Left cardiac atrium (tissue), 4 donors: ENCODE measurements at places on chromosomes 1 and 21. TPM values are rescaled to one million over a fixed set of nuclear protein-coding genes. Genes with fewer than 3 reads are reported as not detected.
A peak's percentile ranks its signal among the peaks of the same experiment; 100 is the strongest.

DNA sequence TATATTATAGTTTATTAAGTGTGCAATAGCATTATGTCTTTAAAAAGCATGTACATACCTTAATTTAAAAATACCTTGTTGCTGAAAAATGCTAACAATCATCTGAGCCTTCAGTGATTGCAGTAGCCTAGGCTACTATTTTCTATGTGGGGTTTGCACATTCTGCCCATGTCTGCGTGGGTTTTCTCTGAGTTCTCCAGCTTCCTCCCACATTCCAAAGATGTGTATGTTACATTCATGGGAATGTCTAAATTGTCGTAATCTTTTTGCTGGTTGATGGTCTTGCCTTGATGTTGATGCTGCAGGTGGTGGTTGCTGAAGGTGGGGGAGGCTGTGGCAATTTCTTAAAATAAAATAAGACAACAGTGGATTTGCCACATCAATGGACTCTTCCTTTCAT lies 12.5 kb downstream of the AADACL3 start:
- DNase-seq: no peak

- DNase-seq: no peak
Measured at GRCh38 chr21:41627428-41627827, 119.5 kb upstream of the TMPRSS2 start.

The NPR1 gene
- 28.5 TPM for total RNA-seq

The NRAS gene
- total RNA-seq: 17.4 TPM

DNA sequence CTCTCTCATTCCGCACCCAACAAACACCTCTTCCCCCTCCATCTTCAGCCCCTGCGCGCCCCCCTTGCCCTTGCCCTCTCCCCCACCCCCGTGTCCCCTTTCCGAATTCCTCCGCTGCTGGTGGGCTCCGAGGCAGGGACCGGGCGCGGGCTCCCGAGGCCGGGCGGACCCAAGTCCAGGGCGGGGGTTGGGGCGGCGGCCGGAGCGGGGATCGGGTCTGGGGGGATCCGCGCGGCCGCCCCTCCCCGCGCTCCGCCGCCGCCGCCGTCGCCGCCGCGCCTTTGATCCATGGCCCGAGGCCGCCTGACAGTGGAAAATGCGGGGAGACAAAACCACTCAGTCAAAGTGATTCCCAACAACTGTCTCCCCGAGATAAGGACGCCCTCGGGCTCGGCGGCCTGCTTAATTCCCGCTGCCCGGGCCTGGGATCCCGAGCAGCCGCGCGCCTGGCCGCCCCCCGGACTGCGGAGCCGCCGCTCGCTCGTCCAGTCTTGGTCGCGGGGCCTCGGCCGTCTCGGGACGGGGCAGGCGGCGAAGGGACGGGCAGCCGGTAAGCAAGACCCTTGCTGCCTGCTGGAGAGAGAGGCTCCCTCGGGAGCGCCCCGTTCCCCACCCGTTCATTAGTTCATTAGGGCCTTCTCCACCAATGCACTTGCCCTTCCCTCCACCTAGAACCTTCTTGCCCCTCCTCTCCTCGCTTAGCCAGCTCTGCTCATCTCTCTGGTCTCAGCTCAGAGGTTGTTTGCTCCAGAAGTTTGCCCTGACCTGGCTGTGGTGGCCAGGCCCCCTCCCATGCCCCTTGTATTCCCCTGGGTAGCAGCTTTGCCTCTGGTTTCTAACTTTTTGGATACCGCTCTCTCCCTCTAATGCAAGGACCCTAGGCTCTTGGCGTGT lies 86.4 kb downstream of the PAX7 start:
- no peak for DNase-seq

The MFAP2 gene
- total RNA-seq: 7.9 TPM

DNA sequence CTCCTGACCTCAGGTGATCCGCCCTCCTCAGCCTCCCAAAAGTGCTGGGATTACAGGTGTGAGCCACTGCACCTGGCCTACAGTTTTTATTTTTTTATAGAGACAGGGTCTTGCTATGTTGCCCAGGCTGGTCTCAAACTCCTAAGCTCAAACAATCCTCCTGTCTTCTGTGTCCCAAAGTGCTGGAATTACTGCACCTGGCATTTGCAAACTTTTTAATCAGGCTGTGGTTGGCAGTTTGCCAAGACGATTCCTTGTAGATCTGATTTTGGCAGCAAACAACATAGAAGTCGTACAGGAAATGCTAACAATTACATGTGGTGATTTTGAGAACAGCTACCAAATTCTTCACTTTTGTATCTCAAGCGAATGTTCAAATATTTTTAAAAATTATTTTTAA lies 10.1 kb downstream of the RBP7 start:
- peak; percentile 28 for DNase-seq

GRCh38 chr1:201808633-201808990 lies 20.3 kb upstream of the IPO9 start:
- no peak for DNase-seq

DNA sequence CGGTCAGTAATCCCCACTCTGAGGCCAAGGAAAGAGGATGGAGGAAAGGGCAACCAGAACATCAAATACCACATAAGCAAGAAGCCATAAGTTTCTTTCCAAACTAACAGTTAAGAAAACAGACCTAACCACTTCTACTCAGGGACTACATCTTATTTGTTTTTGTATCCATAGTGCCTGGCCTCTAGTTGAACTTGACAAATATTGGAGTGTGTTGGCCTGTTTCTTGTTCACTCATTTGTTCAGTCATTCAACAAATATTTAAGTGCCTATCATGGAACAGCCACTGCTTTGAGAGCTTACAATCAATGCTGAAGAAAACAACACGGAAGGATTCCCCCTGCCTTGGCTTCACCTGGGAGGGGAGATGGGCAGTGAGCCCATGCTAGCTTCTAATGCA lies 69.7 kb downstream of the ST6GALNAC3 start:
- no peak for DNase-seq

- no peak for DNase-seq
Measured at GRCh38 chr1:53962395-53962794, 16.2 kb downstream of the LRRC42 start.

GRCh38 chr21:27104846-27105431 lies 138.1 kb upstream of the ADAMTS5 start:
- DNase-seq: no peak

DNA sequence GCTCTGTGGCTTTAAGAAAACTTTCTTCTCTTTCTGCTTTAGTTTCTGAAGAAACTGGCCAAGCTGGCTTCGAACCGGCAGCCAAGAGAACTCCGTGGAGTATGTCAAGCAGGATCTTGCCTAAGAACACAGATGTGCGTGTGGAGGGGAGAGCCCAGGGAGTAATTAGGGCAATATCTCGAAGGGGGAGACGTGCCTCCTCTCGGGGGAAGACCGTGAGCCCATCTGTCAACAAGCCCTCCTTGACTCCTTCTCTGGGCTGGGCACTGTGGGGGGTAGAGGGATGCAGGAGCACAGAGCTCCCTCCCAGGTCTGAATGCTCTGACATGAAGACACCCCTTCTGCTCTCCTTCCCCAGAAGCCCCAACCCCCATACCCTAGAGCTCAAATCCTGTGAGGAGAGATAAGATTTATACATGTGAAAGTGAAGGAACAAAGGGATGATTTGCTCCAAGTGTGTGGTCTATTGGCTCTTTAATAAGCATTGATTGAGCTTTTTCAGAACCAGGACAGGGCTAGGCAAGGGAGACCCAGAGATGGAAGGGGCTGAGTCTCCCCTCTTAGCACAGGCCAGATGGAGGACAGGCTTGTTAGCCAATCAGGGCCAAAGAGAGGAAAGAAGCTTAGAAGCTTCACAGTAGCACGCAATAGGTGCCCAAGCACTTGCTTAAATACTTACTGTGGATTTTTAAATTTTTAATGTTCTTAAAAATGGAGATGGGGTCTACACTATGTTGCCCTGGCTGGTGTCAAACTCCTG lies 37.5 kb downstream of the EDN2 start:
- no peak for DNase-seq

DNA sequence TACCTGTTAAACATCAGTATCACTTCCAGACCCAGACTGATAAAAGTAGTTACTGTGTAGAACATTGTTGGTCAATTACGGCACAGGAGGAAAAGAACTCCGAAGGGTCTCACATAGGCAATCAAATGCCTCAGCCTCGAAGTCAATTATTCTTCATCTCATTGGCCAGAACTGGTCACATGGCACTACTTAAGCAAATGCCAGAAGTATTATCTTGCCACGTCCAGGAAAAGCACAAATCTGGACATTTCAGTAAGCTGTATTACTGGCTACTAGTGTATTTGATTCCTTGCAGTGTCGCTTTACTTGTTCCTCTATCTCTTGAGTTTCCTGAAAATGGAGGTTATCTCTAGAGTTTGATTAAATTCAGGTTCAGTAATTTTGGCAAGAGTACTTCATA lies 24.4 kb downstream of the DIO1 start:
- DNase-seq: no peak

GRCh38 chr1:24084050-24084449 lies 27.9 kb downstream of the MYOM3 start:
- DNase-seq: no peak

DNA sequence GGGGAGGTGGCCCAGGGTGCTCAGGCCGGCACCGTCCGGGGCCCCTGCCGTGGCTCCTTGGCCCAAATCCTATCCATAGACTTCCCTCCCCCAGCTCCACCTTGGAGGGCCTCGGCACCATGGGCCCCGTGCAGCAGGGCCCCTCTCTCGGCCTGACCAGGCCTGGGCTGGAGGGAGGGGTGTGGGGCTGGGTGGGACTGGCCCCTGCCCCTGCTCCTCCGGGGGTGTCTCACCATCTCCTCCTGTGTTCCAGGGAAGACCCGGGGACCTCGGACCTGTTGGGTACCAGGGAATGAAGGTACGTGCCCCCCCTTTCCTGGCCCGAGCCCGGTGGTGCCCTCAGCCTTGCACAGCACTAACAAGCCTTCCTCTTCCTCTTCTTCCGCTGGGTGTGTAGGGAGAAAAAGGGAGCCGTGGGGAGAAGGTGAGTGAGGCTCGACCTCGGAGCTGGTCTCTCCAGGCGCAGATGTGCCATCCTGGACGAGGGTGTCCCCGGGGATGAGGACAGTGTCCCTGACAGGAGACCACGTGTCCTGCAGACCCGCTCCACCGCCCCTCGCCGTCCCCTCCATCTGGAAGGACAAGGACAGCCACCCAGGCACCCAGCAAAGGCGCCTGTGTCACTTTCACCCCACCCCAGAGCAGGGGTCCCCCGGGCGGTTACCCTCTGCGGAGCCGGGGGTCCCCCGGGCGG lies 7.9 kb downstream of the COL6A1 start:
- DNase-seq: peak; percentile 27

DNA sequence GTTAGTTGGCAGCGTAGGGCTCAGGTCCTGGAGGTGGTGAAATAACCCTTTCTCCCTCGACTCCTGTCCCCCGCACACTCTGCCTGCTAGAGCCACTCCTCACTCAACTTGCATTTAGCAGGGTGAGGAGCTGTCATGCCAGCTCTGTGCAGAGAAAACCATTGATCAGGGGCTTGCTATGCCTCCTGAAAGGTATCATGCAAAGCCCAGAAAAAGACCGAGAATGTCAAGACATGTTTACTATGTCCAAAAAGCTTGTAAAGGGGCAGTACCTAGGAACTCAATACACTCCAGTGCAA lies 18.0 kb downstream of the ALDH4A1 start:
- DNase-seq: no peak

The KCNE2 gene
- not detected for total RNA-seq

- DNase-seq: no peak
Measured at GRCh38 chr1:111174070-111174469, 26.4 kb downstream of the DENND2D start.

The CFAP57 gene
- total RNA-seq: 0.13 TPM

- DNase-seq: no peak
Measured at GRCh38 chr1:190126728-190127127, 350.9 kb downstream of the BRINP3 start.

The B3GALNT2 gene
- 19.9 TPM for total RNA-seq

- DNase-seq: no peak
Measured at GRCh38 chr1:244116946-244117345, 65.9 kb downstream of the ZBTB18 start.

The AGPAT3 gene
- 69.4 TPM for total RNA-seq

The DMBX1 gene
- total RNA-seq: not detected

GRCh38 chr1:48039088-48040054 lies 42.2 kb upstream of the TRABD2B start:
- peak; percentile 26 for DNase-seq

GRCh38 chr1:203283597-203283996 lies 21.7 kb upstream of the BTG2 start:
- no peak for DNase-seq

DNA sequence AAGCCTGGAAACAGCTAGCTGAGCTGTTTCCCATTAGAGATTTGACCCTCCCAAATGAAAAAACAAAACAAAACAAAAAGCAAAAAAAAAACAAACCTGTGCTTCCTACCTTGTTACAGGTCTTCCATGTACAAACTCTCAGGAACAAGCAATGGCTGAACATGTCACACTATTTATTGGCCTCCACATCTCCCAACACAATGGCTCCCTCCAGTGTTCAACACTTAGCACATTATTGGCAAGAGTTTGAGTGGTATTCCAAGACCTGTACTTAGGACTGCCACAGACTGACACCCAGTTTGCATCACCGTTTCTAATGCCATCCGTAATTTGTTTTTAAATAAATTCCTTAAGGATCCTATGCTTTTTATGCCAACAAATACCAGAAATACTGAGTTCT lies 195.0 kb upstream of the OLFM3 start:
- no peak for DNase-seq

DNA sequence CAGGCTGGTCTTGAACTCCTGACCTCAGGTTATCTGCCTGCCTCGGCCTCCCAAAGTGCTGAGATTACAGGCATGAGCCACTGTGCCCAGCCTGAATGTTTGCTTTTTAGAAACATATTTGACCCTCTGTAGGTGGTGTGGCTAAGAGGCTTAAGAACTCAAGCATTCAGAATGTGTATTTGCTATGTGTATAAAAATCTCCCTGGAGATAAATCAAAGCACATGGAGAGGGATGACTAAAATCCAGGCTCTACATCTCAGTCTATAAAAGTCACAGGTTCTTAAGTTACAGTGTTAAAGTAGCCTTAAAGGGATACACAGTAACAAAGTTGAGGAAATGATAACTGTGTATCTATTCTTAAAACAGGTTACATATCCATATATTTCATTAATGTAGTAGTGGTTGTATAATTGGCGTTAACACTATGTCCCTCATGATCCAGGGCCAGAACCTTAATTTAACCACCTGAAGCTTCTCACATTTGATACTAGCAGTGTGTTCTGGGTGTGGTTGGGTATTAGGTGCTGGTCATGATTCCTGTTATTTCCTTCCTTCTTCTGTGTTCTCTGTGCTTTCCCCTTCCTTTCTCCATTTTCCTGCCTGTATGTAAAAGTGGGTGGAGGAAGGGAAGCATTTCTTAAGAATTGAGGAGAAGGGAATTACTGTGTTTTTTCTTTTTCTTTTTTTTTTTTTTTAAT lies 16.2 kb downstream of the GIPC2 start:
- DNase-seq: no peak

GRCh38 chr1:92933459-92933858 lies 27.8 kb downstream of the DIPK1A start:
- DNase-seq: no peak
